ENCODE measurements at places on chromosomes 5 and 9. TPM values are rescaled to one million over a fixed set of nuclear protein-coding genes. Genes with fewer than 3 reads are reported as not detected.

Gene FOXD4L4
- total RNA-seq, result 0.53 TPM

Gene IL3
- not detected for total RNA-seq

Gene SLC34A3
- not detected for total RNA-seq

Gene OLFM1
- not detected for total RNA-seq

Gene CA9
- not detected for total RNA-seq

Gene CNTNAP3
- total RNA-seq, result not detected

Gene TEX10
- total RNA-seq, result 38.4 TPM

Gene C9
- total RNA-seq, result not detected

Gene SHISAL2B
- total RNA-seq, result not detected

Gene HNRNPAB
- total RNA-seq, result 326 TPM

Gene ASTN2
- 4.2 TPM for total RNA-seq

Gene IL5
- not detected for total RNA-seq

Gene NR4A3
- total RNA-seq, result 0.46 TPM

Measured in OCI-LY7 (cell line).